ENCODE measurements at places on chromosomes 4 and X.

GRCh38 chr4:181281451-181281850 lies 961.8 kb upstream of the TENM3 start:
- no peak for DNase-seq

- DNase-seq: no peak
Measured at GRCh38 chr4:155735496-155735895, 23.3 kb upstream of the GUCY1B1 start.

GRCh38 chr4:52071791-52072546 lies 20.9 kb downstream of the SPATA18 start:
- no peak for DNase-seq

DNA sequence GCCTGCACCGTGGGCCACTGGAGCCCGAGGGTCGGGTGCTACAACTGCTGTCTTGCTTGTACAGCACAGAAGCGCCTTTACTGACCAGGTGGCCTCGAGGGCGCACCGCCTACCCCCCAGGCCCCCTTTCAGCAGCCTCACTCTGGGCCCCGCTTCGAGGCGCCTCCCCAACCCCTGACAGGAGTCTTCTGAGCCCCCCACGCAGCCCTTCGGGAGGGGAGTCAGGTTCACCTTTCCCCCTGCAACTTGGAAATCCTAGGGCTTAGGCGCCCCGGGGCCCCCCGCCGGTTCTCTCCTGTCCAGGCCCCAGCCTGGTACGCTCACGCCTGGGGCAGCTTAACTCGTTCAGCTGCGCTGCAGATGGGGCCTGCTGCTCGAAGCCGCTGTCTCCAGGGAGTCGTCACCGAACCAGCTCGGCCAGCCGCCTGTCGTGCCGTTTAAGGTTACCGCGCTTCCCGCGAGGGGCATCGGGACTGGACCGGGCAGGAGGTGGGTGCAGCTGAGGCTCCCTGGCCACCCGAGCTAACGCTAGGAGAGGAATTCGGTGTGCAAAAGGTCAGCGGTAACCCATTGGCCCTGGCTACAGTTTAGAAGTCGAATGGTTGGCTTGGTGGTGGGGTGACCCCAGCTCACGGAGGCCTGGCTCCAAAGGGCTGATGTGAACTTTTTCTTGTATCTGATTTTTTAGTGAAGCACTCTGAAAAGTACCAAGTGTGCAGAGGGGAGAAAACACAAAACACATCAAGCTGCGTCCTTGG lies 58.9 kb upstream of the BCOR start:
- no peak for DNase-seq

DNA sequence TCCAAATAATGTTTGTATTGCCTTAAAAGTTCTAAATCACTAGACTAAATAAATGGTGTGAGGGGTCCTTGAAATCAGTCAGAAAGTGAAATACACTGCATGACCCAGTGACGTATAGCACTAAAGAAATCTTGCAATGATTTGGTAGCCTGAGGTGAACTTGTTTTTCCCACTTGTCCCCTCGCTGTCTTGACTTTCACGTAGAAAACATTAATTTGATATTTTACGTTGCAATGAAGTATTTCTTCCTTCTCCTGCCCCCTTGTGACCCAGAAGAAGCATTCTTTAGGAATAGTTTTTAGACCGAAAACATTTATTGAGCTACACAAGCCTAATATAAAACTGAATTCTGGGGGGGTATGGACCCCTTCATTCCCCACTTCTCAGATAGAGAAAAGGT lies 3.7 kb downstream of the KLB start:
- DNase-seq: no peak

GRCh38 chr4:108804648-108805273 lies 41.9 kb upstream of the ETNPPL start:
- no peak for DNase-seq

- DNase-seq: no peak
Measured at GRCh38 chr4:177159600-177159999, 150.1 kb upstream of the NEIL3 start.

GRCh38 chr4:78149751-78150542 lies 92.8 kb downstream of the FRAS1 start:
- no peak for DNase-seq

- no peak for DNase-seq
Measured at GRCh38 chr4:123589301-123589700, 192.7 kb downstream of the SPRY1 start.

DNA sequence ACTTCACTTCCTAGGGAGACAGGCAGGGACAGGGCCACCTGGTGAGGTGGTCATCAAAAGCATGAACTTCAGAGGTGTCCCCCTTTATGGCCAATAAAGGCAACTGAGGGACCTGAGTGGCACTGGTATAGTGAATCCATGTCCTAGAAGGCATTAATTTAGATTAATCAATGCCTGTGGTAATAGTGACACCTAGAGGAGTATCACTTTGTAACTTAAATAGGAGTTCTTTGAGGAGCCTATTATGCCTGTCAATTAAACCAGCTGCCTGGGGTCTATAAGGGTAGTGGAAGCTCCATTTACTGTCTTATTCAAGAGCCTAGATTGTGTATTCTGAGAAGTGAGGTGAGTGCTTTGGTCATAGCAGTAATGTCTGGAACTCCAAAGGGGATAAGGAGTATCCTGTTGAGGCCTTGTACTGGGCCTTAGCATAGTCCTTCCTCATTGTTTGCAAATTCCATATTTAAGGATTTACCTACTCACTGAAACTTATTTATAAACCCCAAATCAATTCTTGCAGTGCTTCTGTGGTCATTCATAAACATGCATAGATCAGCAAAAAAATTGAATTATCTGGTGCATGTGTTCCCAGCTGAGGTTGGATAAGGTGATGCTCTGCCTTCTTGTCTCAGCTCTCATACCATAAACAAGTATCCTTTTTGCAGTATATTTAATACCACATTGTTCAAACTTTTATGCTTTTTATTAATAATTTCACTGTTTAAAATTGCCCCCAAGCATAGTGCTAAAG lies 213.8 kb upstream of the RADX start:
- DNase-seq: no peak

GRCh38 chr4:153127760-153128494 lies 76.3 kb upstream of the TRIM2 start:
- peak; percentile 90 for DNase-seq

Measured in right atrium auricular region (tissue), 2 donors.